ENCODE measurements at places on chromosomes 11 and 22.

GRCh38 chr22:46657996-46658947 is 38.1 kb downstream of the GRAMD4 start:
- DNase-seq = no peak

- DNase-seq = no peak
Observed at GRCh38 chr11:16242806-16243205, 113.5 kb downstream of the SOX6 start.

- DNase-seq = no peak
Observed at GRCh38 chr11:20013346-20014066, 146.8 kb downstream of the DBX1 start.

DNA sequence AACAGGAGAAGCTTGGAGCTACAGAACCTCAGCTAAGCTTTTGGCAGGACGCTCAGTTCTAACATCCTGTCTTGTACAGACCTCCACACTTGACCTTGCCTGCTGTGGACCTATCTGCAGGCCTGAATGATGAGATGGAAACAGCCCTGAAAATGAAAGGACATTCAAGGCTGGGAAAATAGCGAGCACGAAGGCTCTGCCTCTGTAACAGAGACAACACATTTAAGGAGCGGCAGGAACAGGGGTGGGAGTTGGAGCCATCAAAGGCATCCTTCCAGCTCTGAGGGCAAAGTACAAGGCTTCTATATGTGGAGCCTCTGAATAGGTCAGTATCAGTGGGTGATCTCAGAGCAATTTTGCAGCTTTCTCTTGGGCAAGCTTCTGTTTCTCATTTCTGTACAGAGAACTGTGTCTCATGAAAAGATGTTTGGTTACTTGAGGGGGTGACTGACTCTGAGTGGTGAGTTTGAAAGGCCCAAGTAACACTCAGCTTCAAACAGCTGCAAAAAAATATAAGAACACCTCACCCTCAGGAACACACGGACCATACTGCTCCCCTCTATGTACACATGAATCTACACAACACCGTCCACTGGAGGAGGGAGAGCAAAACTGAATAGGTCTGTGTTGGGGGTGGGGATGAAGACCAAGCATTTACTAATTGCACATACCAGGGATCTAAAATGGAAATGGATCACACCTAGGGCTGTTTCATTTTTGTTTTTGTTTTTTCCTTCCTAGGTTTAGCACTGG is 101.6 kb downstream of the CCDC81 start:
- DNase-seq = peak; percentile 89

Measured in brain (organoid and tissue), 16 donors.